ENCODE measurements at places on chromosomes 3 and 15.

DNA sequence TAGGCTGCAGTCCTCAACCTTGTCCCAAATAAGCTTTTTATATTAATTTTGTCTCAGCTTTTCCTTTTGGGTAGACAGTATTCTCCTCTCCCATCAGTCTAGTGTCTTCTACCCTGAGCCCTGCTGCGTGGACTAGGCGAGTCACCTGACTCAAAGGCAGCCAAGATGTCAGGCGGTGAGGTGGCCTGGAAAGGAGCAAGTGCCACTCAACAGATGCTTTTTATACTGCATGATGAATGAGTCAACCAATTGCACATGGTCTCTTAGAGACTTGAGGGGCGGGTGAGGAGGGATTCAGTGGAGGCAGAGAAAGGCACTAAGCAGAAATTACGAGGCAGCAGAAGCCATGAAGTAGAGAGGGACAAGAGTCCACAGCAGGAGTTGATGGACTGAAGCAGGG, 95.9 kb downstream of the FRMD4B start:
- DNase-seq = no peak

GRCh38 chr15:33150971-33151370, 43.5 kb downstream of the FMN1 start:
- DNase-seq = no peak

- no peak for DNase-seq
Measured at GRCh38 chr3:72802001-72802400, 46.2 kb downstream of the SHQ1 start.

- no peak for DNase-seq
Measured at GRCh38 chr3:177946497-177946896, 589.7 kb upstream of the KCNMB2 start.

- no peak for DNase-seq
Measured at GRCh38 chr3:186283096-186283495, 78.9 kb downstream of the DGKG start.

DNA sequence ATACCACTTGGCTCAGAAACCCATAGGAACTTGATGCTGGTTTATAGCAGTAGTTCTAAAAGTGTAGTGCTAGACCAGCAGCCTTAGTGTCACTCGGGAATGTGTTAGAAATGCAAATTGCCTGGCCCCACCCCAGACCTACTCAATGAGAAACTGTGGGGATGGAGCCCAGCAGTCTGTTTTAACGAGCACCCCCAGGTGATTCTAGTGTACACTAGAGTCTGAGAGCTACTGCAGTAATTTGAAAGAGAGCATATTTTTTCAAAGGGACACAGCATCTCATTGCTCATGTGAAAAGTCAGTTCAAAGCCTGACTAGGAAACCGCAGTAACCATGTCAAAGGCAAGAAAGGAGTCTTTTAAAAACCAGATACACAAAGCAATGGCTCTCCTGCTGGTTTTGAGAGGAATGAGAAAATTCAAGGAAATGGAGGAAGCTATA, 313.4 kb downstream of the SQOR start:
- DNase-seq = no peak

GRCh38 chr3:126448893-126449180, 26.9 kb downstream of the ZXDC start:
- DNase-seq = no peak

GRCh38 chr3:141052201-141053069, 1.3 kb downstream of the SPSB4 start:
- DNase-seq = no peak

GRCh38 chr3:61730056-61730455, 168.7 kb downstream of the PTPRG start:
- no peak for DNase-seq

DNA sequence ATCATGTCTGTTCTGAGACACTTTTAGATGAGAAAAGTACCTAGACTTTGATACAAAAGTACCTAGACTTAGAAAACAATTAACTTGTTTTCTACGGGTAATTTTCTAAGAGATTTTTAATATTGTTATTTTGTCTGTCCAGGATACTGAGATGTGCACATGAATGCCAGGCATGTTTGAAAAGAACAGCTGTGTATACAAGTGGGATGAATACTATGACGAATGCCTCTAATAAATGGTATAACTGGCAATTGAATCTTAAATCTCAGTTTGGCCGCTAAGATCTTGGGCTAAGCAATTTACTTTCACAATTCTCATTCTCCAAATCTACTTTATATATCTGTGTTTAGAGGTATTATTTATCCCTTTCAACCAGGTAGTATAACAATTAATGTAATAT, 207.4 kb downstream of the CBLB start:
- no peak for DNase-seq

DNA sequence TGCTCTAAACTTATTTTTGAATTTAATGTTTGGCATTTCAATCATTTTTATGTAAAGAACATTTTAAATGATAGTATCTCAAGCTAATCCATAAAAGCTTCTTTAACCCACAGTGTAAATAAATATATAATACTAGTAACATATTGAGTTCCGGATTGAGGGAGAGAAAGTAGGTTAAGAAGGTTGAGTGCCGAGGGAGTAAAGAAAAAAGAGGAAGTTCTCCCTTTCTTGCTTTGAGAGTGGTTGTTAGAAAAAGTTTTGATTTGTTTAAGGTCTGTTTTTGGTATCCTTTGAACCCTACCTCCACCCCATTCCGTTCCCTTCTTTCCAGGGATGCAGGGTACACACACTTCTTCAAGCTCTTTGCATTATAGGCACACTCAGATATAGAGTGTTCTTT, 130.8 kb downstream of the VPS8 start:
- no peak for DNase-seq

DNA sequence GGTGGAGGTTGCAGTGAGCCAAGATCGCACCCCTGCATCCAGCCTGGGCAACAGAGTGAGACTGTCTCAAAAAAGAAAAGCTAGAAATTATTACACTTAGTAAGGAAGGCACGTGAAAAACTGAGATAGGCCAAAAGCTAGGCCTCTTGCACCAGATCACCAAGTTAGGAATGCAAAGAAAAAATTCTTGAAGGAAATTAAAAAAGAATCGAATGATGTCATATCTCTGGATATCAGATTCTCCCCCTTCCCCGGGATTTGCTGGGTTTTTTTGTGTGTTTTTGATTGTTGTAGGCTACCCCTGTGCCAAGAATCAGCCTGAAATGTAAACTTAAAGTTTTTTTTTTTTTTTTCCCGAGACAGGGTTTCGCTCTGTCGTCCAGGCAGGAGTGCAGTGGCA, 17.4 kb downstream of the PTPN23 start:
- DNase-seq = no peak

- DNase-seq = no peak
Measured at GRCh38 chr3:21738935-21739702, 11.9 kb downstream of the ZNF385D start.

DNA sequence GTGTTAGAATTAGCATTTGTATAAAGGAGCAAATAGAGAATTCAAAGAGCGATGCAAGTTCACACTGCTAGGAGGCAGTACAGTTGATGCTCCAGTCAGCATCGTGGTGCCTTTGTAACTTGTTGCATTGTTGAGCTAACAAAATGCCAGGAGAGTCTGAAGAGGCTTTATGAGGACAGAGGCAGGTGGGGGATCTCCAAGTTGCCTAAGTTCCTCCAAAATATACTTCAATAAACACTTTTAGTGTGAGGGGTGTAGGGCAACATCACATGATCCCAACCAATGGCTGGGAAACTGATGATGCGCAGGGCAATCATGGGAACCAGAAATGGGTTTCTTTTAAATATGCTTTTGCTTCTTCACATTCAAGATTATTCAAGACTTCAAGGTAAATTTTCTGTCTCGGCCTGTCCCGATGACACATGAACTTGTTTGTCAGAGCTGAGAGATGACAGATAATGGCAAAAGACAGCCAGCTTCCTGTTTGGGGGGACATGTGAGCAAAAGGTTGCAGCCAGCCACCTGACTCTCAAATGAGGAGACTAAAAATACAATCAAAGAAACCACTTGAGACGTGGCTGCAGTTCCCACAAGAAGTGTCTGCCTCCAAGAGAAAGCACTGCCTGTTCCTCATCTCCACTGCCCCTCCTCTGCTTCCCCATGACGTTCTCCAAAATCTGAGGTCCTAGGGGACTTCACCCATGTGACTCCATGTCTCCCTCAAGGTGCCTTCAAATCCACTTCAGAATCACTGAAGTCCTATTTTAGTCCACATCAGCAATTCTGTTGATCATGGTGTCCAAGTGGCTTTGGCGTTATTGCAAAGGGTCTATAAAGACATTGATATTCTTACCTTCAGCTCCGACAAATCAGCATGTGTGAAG, 39.3 kb downstream of the KLHL6 start:
- DNase-seq = no peak

DNA sequence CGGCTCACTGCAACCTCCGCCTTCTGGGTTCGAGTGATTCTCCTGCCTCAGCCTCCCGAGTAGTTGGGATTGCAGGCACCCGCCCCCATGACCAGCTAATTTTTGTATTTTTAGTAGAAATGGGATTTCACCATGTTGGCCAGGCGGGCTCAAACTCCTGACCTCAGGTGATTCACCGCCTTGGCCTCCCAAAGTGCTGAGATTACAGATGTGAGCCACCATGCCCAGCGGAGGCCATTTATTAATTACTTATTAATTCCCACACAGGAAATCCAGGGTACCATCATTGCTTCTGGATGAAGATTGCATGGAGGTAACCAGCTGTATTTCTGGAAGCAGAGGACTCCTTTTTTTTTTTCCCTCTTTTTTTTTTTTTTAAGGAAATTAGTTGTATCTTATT, 37.8 kb downstream of the MAP4 start:
- no peak for DNase-seq

GRCh38 chr3:194715022-194715800, 29.5 kb downstream of the FAM43A start:
- no peak for DNase-seq

DNA sequence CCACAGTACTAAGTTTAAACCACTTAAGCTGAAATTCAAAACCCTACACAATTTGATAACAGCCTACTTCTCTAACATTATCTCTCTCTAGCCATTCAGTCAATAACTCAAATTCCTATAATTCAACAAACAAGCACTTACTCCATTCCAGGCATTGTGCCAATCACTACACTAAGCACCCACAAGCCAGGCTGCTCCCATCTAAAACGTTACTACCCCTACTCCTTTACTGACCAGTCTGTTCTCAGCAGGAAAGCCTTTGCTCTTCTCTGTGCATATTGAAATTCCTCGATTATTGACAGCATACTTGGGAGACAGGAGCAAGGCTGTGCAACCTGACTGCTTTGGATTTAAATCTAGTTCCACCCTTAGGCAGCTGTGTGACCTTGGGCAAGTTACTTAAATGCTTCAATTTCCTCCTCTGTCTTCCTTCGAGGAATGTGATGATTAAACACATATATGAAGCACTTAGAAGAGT, 177.2 kb upstream of the THBS1 start:
- no peak for DNase-seq

DNA sequence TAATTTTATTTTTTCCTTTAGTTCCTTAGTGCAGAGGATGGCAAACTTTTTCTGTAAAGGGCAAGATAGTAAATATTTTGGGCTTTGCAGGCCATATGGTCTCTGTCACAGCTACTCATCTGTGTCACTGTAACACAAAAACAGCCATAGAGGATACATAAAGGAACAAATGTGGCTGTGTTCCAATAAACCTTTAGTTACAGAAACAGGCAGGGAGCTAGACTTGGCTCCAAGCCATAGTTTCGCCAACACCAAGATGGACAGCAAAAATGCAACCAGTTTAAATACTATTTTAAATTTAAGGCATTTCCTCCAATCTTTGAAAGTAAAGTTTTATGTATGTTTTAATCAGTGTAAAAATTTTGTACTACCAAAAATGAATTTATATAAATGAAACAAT, 753.4 kb downstream of the FHIT start:
- DNase-seq = no peak

GRCh38 chr3:170076715-170077238, 39.0 kb downstream of the GPR160 start:
- no peak for DNase-seq

GRCh38 chr3:154250291-154250690, 74.0 kb downstream of the DHX36 start:
- no peak for DNase-seq

GRCh38 chr3:101611023-101611422, 37.0 kb downstream of the PCNP start:
- no peak for DNase-seq

DNA sequence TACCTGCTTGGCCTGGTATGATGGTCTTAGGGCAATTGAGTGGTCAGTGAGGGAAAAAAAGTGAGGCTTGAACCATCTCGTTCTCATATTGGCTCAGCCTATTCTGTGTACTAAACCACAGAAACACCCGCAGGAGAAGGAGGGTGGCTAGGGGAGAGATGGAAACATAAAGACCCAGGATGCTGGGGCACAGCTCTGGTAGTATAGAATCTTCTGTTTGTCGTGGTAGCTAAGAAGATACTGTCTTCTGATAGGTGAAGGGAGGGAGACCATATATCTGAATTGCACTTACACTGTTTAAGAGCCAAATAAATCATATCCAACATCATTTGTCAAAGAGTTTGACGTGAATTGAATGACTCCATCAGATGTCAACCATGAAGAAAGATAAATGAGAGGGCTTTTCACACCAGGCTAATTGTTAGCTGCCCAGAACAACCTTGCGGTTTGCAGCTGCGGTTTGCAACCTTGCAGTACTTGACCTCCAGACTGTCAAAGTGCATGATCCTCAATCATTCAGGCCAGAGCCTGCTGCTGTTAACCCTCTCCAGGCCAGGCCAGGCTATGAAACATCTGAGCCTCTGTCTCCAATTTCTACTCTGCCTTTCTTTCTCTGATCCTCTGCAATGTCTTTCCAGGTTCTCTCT, 40.9 kb upstream of the PIK3R4 start:
- no peak for DNase-seq

DNA sequence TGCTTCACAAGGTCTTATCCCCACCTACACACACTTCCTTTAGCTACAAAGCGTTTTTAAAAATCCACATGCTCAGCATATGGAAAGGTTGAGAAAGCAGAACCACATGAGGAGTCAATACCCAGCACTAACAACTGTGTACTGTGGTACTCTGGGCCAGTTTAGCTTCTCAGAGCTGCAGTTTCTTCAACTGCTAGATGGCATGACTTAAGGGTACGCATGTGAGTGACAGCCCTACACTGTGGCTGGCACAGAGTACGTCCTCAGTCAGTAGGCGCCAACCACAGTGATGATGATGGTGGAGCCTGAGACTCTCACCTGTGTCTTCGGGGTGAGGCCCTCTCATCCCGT, 17.4 kb downstream of the CCDC12 start:
- no peak for DNase-seq

GRCh38 chr15:101528108-101528916, 38.8 kb upstream of the PCSK6 start:
- no peak for DNase-seq

DNA sequence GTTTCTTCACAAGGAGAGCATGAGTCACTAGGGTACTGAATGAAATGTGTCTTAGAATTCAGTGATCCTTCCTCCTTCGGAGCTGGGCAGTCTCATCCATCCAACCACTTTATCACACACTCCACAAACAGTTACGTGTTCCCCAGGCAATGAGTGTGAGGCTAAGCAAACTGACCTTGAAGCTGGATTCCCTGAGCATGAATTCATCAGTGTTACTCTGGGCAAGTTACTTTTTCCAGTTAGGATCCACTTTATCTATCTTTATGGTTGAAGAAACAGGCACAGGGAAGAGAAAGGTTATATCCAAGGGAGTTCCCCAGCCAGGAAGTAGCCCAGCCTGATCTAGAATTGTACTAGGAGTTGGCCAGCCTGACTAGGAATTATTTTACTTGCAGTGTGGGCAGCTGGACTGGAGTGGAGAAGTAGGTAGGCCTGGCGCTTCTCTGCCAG, 17.1 kb upstream of the GCNT3 start:
- no peak for DNase-seq

- DNase-seq = no peak
Measured at GRCh38 chr3:195012100-195012499, 258.9 kb downstream of the XXYLT1 start.

- DNase-seq = no peak
Measured at GRCh38 chr3:106619-107018, 89.9 kb upstream of the CHL1 start.

Data from activated T-helper 9 cell treated with anti-CD3 and anti-CD28 coated beads, Interleukin-2, amount 50 U/mL, for 16 hours (primary cell).